Epithelial cell of proximal tubule (primary cell): ENCODE measurements at places on chromosomes 5 and 9.

DNA sequence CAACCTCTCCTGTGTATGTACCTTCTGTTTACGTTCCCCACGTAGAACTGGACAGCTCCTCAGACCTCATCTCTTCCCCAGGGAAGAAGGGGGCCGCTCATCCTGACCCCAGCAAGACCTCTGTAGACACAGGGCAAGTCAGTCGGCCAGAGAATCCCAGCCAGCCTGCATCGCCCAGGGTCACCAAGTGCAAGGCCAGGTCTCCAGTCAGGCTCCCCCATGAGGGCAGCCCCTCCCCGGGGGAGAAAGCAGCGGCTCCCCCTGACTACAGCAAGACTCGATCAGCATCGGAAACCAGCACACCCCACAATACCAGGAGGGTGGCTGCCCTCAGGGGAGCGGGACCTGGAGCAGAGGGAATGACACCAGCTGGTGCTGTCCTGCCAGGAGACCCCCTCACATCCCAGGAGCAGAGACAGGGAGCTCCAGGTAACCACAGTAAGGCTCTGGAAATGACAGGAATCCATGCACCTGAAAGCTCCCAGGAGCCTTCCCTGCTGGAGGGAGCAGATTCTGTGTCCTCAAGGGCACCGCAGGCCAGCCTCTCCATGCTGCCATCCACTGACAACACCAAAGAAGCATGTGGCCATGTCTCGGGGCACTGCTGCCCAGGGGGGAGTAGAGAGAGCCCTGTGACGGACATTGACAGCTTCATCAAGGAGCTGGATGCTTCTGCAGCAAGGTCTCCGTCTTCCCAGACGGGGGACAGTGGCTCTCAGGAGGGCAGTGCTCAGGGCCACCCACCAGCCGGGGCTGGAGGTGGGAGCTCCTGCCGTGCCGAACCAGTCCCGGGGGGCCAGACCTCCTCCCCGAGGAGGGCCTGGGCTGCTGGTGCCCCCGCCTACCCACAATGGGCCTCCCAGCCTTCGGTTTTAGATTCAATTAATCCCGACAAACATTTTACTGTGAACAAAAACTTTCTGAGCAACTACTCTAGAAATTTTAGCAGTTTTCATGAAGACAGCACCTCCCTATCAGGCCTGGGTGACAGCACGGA lies 86.7 kb downstream of the GOLPH3 start:
- DNase-seq, result no peak

DNA sequence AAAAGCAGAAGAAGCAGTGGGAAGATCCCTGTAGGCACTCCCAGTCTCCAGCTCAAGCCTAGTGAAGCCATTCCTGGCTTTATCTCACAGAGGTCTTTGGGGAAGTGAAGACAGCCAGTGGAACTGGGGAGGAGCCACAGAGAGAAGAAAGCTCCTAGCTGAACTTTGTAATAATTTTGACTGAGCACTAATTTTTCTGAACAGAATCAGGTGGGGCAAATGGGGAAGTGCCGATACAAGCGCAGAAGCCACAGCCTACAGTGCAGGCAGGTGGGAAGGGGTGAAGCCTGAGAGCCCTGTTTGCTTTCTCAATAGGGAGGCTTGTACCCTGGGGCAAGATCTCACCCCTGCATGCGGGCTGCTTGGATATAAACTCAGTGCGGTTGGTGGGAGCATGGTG lies 48.4 kb upstream of the SNAPC3 start:
- no peak for DNase-seq

DNA sequence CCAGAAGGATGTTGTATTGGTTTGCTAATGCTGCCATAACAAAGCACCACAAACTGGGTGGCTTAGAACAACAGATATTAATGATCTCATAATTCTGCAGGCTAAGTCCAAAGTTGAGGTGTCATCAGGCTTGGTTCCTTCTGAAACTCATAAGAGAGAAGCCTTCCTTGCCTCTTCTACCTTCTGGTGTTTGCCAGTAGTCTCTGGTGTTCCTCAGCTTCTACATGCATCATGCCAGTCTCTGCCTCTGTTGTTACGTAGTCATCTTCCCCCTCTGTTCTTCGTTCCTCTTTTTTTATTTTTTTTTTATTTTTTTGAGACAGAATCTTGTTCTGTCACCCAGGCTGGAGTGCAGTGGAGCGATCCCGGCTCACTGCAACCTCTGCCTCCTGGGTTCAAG lies 61.8 kb downstream of the LRRC70 start:
- DNase-seq, result no peak

GRCh38 chr5:180129291-180130190 lies 58.0 kb upstream of the RNF130 start:
- DNase-seq, result no peak

GRCh38 chr9:130998597-130999244 lies 10.3 kb upstream of the LAMC3 start:
- DNase-seq, result no peak

DNA sequence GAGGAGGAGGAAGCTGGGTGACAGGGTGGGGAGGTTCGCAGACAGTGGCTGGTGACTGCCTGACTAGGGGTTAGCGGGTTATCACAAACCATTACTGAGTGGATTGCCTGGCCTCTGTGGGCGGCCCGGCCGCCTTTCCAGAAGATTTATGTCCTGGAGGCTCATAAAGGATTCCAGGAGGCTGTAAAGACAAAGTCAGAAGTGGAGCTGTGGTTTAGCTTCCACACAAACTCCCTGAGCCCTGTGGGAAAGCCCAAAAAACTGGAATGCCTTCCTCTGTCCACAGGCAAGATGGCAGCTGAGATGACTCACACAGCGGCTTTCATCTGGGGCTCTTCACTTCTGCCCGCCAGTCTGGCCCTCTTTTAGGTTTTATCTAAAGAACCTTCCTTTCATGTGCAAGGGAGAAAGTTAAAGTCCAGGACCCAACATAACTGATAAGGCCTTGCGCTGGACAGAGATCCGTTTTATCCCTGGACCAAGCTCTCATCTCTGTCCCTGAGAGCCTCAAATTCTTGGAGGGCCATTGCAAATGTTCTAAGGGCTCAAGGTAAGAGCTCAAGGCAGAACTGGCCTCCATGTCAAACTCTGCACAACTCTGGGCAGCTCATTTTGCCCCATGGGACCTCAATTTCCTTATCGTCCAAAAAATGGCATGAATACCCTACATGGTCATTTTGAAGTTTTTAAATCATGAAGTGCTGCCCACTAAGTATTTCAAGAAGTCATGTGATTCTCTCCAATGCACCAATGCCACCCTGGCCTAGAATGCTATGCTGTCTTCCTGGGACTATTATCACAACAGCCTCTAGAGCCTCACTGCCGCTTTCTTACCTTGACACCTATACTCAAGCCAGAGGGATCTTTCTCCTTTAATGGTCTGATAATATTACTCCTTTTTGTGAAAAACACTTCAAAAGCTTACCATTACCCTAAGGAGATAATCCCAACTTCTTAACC lies 249.4 kb upstream of the TRIM32 start:
- DNase-seq, result no peak
